ENCODE measurements at places on chromosomes 3 and 15.
A peak's percentile ranks its signal among the peaks of the same experiment; 100 is the strongest.

- no peak for DNase-seq
Measured at GRCh38 chr15:66863390-66864085, 161.5 kb downstream of the SMAD6 start.

GRCh38 chr3:136954251-136954650 is 3.5 kb upstream of the IL20RB start:
- no peak for DNase-seq

GRCh38 chr3:72615776-72616175 is 232.5 kb downstream of the SHQ1 start:
- DNase-seq = no peak

DNA sequence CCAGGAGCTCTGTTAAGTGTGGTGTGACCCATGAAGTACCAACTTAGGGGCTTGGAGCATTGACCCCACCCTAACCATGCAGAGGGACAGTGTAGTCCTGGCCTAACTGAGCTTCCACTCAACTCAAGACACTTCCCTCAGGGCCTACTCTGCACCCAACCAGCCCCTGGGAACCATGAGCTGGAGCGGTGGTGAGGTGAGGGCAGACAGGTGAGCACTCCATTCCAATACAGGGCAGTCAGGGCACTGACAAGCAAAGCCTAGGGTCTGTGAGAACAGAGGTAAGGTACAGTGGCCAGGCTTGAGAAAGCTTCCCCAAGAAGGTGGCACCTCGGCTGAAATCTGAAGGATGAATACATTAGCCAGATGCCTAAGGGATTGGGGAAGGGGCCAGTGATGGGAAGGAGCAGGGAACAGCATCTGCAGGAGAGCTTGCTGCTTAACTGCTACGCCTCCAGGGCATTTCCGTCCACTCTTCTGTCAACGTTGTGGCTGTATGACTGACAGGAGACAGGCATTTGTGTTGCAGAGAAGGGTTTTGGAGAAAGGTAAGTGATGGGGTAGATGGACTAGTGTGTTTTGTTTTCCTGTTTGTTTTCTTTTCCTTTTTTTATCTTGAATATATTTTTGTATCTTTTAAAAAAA is 243.5 kb upstream of the TRIM42 start:
- DNase-seq = no peak

DNA sequence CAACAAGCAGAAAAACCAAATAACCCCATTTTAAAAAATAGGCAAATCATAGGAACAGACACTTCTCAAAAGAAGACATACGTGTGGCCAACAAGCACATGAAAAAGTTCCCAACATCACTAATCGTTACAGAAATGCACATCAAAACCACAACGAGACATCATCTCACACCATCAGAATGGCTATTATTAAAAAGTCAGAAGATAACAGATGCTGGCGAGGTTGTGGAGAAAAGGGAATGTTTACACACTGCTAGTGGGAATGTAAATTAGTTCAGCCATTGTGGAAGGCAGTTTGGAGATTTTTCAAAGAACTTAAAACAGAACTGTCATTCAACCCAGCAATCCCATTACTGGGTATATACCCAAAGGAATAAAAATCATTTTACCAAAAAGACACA is 60.7 kb downstream of the ABI3BP start:
- DNase-seq = no peak

GRCh38 chr3:115099986-115100571 is 47.0 kb downstream of the ZBTB20 start:
- DNase-seq = no peak

DNA sequence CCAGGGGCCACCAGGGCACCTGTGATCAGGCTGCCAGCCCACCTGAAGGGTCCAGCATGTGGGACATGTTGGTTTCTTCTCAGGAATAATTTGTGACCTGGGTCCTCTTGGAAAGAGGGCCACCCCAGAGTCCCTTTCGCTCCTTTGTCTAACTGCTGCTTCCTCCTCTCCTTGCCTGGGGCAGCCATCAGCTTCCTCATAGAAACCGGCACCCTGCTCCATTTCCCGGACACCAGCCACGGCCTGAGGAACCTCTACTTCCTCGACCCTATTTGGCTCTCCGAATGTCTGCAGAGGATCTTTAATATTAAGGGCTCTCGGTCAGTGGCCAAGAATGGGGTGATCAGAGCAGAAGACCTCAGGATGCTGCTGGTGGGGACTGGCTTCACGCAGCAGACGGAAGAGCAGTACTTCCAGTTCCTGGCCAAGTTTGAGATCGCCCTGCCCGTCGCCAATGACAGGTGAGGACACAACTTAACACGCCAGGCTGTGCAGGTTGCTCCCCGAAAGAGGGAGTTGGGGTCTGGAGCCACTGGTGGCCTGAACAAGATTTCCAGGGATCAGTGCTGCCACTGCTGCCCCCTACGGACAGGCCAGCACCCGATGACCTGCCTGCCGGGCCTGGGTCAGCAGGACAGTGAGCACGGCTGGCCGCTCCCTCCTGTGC is 109.7 kb downstream of the LRRK1 start:
- no peak for DNase-seq

DNA sequence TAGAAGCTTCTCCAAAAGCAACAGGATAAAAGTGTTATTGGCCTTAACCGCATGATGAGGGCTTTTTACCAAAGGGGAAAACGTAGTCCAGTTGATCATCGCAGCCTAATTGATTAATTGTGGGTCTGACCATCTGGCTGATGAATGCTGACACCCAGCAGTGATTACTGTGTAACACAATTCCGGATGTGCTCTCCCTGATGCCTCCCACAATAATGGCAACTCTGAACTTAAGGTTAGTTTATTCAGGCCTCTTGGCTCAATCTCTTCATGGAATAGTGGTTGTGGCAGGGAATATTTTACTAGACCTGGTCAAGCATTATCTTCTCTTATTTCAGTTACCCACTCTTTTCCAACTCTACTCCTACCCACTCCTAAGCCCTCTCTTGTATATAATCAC is 332.9 kb downstream of the TIGIT start:
- no peak for DNase-seq

GRCh38 chr3:139151530-139151929 is 106.8 kb upstream of the PRR23C start:
- DNase-seq = no peak

DNA sequence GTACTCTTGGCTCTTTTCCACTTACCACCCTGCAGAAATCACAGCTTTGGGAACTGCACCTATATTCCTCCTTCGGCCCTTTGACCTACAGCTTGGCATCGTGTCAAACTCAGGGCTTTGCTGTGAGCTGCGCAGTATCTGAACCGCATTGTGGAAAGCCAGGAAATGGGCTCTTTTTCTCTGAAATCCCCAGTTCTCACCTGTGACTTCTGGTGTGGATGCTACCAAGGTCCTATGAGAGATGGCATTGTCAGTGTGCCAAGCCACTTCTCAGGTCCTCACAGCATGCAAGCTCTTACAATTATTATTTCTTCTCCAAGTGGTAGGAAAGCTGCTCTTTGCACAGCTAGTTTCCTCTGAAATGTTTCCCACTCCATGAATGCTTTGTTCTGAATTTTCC is 450.6 kb upstream of the TBL1XR1 start:
- no peak for DNase-seq

DNA sequence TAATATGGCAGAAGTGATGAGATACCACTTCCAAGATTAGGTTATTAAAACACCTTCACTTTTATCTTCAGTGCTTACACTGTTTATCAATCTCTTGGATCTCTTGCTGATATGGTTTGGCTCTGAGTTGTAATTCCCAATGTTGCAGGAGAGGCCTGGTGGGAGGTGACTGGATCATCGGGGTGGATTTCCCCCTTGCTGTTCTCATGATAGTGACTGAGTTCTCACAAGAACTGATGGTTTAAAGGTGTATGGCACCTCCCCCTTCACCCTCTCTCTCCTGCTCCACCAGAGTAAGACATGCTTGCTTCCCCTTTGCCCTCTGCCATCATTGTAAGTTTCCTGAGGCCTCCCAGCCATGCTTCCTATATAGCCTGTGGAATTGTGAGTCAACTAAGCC is 11.8 kb downstream of the GOLIM4 start:
- no peak for DNase-seq

DNA sequence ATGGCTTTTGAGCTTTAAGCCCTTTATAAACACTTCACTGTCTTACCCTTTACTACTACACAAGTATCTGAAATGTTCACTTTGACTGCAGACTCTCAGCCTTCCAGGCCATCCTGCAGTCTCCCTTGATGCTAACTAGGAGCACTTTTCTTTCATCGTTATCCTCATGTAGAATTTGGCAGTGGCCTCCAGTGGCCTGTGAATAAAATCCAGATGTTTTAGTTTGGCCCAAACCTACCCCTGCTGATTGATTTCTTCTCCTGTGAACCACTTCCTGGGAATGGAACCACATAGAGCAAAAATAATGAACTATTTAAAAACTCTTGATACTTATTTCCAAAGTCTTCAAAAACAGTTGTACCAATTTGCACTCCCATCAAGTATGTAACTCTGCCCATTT is 271.9 kb downstream of the FEZF2 start:
- DNase-seq = no peak

GRCh38 chr3:14509796-14510100 is 30.4 kb downstream of the GRIP2 start:
- DNase-seq = no peak

DNA sequence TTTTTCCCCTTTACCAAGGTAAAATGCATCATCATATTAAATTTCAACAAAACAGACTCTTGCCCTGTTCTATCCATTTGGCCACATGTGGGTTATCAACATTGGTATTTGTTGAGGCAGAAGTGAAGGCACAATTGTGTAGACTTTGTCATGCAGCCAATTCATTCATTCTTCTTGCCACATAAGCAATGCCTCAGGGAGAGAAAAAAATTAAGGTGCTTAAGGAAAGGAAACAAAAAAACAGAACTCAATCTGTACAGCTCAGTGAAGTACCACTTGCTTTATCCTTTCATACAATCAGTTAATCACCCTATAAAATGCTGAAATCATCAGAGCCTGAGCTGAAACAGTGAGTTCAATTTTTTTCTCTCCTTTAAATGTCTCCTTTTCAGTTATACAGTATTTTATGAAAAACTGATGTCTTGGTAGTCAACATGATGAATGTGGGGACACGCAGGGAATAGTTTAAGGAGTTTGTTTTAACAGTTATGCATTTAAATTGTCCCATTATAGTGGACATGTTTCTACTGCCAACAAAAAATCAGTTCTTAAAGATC is 588.9 kb downstream of the MFSD1 start:
- no peak for DNase-seq

DNA sequence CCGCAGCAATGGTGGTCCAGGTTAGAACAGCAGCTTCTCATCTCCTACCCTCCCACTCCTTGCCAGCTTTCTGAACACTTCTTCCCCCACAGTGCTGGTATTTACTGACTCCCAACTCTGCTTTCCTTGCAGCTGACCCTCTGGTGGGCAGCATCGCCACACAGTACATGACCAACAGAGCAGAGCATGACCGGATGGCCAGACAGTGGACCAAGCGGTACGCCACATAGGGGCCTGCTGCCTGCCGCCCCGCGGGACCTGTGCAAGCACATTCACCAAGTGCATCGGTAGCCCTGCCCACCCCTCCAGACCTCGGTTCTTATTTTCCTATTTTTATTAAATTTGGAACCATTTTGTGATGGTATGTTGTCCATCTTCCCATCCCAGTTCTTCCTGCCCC is 216.2 kb upstream of the UBE2E1 start:
- DNase-seq = no peak

GRCh38 chr15:99578809-99579208 is 13.0 kb downstream of the MEF2A start:
- no peak for DNase-seq

- no peak for DNase-seq
Measured at GRCh38 chr3:141429371-141430035, 57.3 kb upstream of the RASA2 start.

GRCh38 chr3:59249004-59249403 is 199.2 kb upstream of the CFAP20DC start:
- no peak for DNase-seq

DNA sequence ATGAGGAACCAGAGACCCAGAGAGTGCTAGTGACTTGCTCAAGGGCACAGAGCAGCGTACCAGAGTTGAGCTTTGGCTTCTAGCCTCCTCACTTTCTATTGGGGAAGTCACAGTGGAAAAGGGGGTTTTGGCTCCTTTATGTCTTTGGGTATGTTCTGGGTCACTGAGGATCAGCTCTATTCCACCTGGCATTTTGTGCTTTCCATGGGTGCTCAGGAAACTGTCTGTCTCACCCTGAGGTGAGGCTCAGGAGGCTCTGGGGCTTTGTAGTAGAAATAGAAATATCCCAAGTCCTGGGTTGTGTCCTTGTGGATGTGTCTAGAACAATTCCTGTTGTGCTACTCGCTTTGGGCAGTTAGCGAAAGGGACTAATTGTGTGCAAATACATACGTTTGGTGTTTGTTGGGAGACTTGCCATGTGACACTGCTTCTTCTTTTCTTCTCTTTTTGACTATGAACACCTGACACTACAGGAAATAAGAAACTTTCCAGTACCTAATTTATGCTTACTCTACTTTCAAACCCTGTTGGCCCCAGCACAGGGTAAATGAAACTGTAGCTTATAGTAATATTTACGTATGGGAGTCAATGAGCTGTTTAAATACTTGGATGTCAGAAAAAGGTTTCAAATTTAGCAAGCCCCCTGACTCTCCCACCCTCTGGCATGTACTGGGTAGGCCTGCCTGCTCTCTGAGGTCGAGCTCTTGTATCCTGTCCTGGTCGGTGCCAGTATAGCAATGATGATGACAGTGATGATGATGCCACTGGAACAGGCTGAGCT is 35.6 kb downstream of the SMAD3 start:
- DNase-seq = peak; percentile 60

- DNase-seq = no peak
Measured at GRCh38 chr3:45979378-45979777, 16.2 kb downstream of the FYCO1 start.

GRCh38 chr15:48086576-48086975 is 34.2 kb upstream of the SLC24A5 start:
- no peak for DNase-seq
